ENCODE measurements at places on chromosomes 11 and 22. TPM values are rescaled to one million over a fixed set of nuclear protein-coding genes. Genes with fewer than 3 reads are reported as not detected.
A peak's percentile ranks its signal among the peaks of the same experiment; 100 is the strongest.

- DNase-seq: no peak
These were observed 663.9 kb downstream of the DLG2 start for GRCh38 chr11:84963240-84963639.

DNA sequence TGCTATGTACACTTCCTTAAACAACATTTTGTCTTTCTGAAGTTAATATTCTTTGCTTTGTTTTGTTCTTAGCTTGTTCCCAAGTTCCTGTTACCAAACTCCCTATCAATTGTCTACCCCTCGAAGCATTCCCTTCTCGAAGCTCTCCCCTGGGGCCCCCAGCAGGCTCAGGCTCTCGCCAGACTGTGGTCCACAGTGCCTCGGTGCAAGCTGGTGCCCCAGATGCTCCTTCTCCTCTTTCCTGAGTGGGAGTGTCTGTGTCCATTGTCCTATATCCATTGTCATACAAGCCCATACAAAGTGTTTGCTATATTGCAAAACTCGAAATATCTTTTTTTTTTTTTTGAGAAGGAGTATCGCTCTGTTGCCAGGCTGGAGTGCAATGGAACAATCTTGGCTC lies 51.7 kb upstream of the RTL6 start:
- DNase-seq: no peak

The KCNK7 gene
- polyA plus RNA-seq: 0.50 TPM

- peak; percentile 2 for DNase-seq
These were observed at the start of gene NAALAD2 for GRCh38 chr11:90134478-90135003. TSS of gene NAALAD2 (plus strand) at chr11:90134663. CDS start at chr11:90134759, 96 bp downstream.

The EHF gene
- 7.8 TPM for polyA plus RNA-seq

- DNase-seq: no peak
These were observed 6.9 kb downstream of the MAPK1 start for GRCh38 chr22:21860491-21861039.

Data from A549 (cell line).